ENCODE measurements at places on chromosomes 7 and 10.
A peak's percentile ranks its signal among the peaks of the same experiment; 100 is the strongest.

DNA sequence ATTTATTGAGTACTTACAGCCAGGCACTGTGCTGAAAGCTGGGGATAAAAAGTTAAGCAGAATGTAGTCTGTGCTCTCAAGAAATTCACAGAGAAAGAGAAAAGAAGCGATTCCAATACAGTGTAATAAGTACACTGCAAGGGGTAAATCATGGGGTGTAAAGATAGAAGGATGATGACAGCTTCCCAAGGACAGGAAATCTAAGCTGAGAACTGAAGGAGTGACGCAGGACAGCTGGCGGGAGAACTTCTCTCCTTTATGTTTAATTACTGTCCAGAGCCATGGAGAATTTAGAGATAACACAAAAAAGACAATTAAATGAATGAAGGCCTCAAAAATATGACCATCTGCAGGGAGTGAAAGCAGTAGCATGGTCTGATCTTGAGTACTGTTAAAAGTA, 34.8 kb downstream of the C7orf33 start:
- DNase-seq = peak; percentile 7

DNA sequence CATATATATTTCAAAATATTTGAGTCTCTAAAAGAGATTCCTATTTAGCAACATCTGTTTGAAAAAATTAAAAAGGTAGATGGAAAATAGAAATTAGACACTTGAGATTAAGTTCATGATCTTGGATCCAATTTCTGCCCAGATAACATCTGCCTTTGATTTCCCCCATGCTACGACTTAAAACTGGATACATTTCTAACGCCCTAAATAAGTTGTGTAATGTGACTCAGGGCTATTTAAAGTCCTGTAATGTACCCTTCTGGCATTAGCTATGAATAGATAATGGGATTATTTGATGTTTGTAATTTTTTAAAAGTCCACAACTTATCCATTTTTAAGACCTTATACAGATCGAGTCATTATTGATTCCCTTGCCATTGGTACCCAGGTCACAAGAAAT, 23.4 kb downstream of the CFAP43 start:
- no peak for DNase-seq

- DNase-seq = no peak
Measured at GRCh38 chr10:17907641-17908040, 44.1 kb upstream of the SLC39A12 start.

- no peak for DNase-seq
Measured at GRCh38 chr10:131320860-131321604, 9.5 kb upstream of the TCERG1L start.

DNA sequence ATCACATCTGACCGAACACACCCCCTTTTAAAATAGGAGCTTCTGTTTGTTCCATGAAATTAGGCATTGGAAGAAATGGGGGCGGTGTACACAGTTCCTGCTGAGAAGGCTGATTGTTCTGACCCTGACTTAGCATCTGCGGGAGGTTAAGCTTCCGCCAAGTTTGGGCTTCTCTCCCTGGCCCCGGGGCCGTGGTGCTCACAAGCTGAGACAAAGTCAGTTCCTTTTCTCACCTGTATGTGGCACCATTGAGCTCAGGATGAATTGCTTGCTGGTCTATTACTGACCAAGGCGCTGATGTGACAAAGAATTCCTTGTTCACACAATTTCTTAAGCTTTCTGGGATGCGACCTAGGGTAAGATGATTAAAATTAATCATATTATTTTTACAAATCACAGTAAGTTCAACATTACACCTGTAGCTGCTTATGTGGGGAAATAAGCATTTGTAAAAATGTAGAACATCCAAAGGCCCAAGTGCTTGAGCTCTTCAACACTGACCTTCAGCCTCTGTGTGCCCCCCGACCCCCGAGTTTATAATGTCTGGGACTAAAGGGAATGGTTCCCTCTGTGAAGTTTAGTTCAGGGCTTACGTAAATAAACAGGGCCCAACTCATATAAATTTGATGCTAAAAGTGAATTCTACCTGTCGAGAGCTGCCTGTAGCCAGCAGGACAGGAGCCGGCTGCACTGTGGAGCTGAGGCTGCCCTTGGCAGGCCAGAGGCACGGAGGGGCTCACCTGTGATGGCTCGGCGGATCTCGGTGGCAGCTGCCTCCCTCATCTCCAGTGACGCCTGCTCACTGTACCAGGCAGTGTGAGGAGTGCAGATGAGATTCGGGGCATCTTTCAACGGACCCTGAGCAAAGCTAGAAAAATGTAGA, 50.8 kb downstream of the ZRANB1 start:
- peak; percentile 88 for DNase-seq

GRCh38 chr10:103575416-103576075, 82.0 kb downstream of the NEURL1 start:
- DNase-seq = no peak

DNA sequence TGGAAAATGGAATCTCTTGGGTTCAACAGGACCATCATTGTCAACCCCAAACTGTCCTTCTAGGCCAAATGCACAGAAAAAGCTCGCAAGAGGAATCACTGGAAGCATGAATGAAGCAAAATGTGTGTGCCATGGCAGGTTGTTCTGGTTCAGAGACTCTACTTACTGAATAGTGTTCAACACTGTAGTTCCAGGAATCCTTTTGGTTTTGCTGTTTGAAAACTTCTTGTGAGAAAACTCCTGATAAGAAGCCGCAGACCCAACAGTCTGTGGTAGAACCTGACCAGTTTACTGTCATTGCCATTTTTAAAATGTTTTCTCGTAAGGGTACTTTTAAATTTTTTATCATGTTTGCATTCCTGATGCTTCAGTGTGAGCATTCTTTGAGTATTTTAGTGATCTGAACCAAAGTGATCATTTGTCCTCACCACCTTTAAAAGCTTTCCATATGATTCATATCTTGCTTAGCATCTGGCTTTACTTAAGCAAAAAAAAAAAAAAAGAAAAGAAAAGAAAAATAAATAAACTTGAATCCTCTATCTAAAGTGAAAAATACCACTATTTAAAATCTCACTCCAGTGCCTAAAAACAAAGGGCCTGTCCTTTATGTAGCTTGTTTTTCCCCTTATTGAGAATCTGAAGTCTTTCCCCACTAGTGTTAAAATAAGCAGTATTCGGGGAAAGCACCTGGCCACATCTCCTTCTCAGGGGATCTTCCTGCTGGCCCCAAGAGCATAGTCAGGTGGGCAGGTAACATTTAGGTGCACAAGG, 92.4 kb downstream of the WNT2 start:
- DNase-seq = peak; percentile 95

GRCh38 chr7:55362927-55363326, 2.2 kb upstream of the LANCL2 start:
- no peak for DNase-seq

- DNase-seq = no peak
Measured at GRCh38 chr10:6202098-6202683, 541 bp upstream of the PFKFB3 start.

DNA sequence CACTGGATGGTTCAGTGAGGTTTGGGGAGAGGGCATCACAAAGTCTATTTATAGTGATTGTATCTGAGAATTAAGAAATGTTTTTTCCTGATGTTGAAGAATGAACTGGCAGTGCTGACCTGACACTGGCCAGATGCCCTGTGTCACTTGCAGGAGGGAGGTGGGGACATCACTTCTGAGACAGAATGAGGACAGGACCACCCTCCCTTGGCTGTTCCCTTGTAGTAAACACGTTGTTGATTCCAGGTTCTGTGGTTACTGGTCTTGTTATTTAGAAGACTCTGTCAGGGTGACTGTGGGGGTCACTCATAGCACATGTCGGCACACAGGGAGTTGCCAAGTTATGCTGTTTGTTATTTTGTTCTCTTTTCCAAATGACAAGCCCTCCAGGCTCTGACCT, 126.4 kb downstream of the ADCY1 start:
- DNase-seq = peak; percentile 16

GRCh38 chr10:43259213-43259991, 7.5 kb downstream of the RASGEF1A start:
- no peak for DNase-seq

DNA sequence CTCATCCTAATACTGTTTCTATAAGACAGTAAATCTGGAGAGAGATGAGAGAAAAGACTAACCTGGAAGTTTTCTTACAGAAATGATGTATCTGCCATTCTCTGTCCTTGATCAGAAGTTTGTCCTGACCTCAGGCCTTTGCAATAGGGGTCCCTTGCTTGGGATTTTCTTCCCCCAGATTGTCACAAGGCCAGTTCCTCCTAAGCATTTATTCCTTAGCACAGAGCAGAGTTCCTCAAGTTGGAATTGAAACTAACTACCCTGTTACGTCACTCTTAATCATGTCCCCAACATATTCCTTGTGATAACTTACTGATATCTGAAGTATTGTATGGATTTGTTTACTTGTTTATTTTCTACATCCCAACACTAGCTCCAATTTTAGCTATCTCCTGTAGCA, 202.1 kb downstream of the COBL start:
- DNase-seq = no peak

DNA sequence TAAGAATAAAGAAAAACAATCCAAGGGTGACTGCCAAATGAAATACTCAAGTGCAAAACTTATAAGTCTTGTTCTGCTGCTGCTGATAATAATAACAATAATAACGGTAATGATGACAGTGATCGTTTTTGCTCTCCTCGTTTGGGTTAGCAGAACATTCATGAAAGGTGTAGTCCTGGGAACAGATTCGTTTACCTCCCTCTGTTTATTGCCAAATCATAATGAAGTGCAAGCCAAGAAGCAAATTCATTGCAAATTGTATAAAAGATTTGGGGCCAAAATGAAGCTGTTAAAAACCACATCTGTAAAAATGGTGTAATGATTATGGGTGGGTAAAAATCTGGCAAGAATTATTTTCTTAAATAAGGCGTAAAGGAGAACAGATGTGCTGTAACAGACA, 587.2 kb upstream of the MKI67 start:
- no peak for DNase-seq

DNA sequence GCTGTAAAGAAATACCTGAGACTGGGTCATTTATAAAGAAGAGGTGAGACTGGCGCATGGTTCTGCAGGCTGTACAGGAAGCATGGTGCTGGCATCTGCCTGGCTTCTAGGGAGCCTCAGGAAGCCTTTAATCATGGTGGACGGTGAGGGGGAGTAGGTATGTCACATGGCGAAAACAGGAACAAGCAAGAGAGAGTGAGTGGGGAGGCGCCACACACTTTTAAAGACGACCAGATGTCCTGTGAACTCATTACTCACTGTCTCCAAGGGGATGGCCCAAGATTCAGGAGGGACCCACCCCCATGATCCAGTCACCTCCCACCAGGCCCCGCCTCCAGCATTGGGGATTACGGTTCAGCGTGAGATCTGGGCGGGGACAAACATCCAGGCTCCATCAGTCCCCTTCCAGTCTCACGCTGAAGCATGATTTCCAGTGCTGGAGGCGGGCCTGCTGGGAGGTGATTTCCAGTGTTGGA, 3.2 kb downstream of the ZNF316 start:
- DNase-seq = peak; percentile 63

GRCh38 chr7:144725070-144725469, 110.8 kb downstream of the TPK1 start:
- no peak for DNase-seq

DNA sequence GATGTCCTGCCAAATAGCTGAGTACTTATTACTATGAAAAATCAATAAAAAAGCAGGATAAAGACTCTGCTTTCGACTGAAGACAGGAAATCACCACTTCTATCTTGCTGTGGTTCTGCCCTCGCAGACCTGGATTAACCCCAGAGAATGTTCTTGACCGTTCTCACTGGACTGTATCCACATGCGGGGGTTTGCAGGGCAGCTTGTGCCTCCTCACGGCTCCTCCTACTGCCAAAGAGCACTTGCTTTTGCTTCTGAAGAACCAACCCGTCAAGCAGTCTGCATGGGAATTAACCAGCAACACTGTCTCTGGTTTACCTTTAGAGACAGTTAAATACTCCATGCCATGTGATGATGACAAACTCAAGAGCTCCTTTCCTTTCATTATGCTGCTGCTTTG, 184.0 kb downstream of the GFRA1 start:
- no peak for DNase-seq

DNA sequence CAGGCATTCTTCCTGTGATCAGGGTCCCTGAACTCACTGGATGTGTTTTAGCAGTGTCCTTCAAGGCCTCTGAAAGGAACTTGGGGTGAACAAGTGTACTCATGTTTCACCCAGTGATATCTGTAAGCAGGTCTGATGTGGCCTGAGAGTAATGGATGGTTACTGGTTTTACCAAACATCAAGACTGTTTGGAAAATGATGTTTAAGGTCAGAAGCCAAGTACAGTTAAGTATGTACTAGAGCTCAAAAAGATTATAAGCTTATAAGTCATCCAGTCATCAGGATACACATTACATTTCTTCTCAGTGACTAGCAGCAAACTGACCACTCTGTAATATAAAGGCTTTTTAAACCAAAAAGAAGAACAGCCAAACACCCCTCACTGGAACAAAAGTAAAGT, 79.8 kb upstream of the PTN start:
- no peak for DNase-seq

DNA sequence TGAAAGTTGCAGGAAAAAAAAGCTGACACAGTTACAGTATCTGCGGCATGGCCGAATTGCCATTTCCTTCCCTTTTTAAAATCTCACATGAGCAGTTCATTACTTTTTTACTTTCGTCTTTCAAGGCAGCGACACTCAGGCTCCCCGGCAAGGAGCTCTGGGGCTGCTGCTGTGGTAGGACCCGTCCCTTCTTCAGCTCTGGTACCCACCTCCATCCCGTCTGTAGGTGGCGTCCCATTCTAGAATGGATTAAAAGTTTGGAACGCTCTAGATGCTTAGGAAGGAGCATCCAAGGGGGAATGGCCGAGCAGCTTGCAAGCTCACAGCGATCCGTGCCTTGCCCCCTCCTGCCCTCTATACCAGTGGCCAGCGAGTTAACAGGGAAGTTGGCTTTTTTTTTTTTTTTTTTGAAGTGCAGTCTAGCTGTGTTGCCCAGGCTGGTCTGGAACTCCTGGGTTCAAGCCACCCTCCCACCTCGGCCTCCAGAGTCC, 22.8 kb upstream of the TTYH3 start:
- peak; percentile 62 for DNase-seq

DNA sequence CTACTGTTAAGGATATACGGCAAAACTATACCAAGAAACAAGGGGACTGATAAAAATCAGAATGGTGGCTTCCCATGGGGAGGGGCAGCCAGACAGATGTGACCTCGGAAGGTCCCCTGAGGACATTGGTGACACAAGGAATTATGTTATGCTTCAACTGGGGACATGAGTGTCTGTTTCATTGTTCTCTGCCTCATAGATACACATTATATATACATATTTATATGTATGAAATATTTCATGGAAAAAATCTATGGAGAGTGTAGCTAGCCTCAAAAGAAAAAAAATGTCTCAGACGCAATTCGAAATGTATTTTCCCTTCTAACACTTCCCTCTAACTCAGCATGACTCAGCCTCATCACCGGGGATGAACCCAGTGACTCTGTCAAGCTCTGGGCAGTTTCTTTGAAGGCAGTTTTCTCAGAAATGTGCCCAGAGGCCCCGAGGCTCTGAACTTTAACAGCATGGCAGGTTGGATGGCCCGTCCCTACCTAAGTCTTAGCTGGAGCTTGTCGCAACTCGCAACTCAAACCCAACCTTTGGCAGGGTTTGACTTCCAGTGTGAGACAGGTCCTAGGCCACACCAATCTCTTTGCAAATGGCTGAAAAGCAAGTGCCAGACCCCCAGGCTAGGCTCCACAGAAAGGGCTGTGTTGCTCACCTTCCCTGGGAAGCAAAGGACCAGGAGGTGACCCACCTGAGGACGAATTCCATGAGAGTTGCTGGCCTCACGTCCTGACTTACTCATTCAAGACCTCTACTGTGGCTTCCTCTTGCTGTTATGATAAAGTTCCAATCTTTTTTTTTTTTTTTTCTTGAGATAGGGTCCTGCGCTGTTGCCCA, 86.9 kb downstream of the CARD11 start:
- peak; percentile 72 for DNase-seq

Data from choroid plexus epithelial cell (primary cell).